ENCODE measurements at places on chromosomes 12 and 14.

DNA sequence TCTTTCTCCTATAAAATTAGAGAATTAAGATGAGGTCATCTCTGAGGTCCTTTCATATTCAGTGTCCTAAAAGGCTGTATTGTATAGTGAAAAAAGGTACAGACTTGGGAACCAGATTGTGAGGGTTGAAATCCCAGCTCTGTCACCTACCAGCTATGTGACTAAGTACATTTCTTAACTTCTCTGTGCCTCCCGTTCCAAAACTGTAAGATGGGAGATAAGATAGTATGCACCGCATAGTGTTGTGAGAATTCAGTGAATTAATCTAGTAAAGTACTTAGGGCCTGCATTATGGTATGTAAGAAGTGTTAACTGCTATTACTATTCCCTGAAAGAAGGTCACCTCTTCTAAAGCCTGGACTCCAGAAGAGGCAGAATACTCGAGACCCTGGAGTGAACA lies 60.6 kb downstream of the GNG2 start:
- no peak for DNase-seq

- no peak for DNase-seq
These were observed 415.9 kb downstream of the ZFP36L1 start for GRCh38 chr14:68377006-68377405.

DNA sequence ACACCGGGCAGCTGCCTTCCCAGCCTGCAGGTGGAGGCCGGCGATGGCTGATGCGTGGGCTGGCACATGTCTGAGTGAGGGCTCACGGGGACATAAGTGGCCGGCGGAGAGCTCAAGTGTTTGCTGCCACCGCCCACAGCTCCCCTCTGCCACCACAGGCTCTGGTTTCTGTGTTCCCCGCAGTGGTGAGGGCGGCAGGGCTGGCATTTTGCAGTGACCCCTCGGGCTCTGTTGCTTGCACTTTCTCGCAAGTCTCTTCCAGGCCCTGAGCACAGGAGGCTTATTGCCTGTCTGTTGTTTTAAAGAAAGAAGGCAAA lies 271.0 kb upstream of the RTL1 start:
- DNase-seq = no peak

- DNase-seq = no peak
These were observed 441.7 kb downstream of the RAD51B start for GRCh38 chr14:68261092-68261842.

DNA sequence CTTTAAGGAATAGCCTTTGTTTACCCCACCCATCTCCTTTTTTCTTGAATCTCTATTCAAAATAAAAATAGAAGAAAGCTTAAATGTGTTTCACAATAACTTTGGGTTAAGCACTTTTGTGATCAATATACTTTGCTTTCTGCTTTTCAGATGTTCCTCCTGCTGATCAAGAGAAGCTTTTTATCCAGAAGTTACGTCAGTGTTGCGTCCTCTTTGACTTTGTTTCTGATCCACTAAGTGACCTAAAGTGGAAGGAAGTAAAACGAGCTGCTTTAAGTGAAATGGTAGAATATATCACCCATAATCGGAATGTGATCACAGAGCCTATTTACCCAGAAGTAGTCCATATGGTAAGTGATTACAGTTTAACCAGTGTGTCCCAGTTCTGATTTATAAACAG lies 95.0 kb downstream of the PPP2R5C start:
- no peak for DNase-seq

GRCh38 chr14:61720741-61721140 lies 25.4 kb downstream of the HIF1A start:
- no peak for DNase-seq

GRCh38 chr14:102711946-102712345 lies 65.3 kb upstream of the TRAF3 start:
- no peak for DNase-seq

DNA sequence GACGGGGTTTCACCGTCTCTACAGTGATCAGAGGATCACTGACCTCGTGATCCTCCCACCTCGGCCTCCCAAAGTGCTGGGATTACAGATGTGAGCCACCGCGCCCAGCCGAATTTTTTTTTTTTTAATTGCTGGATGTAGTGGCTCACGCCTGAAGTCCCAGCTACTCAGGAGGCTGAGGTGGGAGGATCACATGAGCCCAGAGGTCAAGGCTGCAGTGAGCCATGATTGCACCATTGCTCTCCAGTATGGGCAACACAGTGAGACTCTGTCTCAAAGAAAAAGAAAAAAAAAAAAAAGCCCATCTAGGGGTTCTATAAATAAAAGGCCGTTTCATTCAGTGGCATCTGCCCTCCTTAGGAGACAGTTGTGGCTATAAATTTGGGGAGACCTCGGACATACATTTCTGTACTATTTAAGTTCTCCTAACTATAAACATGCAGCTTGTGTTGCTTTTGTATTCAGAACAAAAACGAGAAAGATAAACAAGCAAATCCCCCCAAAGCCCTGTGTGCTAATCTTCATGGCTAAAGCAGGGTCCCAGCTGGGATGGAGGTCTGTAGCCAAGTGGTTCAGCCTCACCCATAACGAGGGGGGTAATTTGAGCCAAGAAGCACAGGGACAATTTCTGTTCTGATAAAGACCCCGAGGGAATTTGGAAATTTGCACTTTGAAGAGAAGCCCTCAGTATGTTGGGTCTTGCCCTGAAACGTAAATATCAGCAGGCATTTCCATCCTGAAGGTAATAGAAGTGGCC lies 35.0 kb upstream of the BCL7A start:
- DNase-seq = no peak

GRCh38 chr14:100025111-100025510 lies 40.1 kb upstream of the EVL start:
- no peak for DNase-seq

DNA sequence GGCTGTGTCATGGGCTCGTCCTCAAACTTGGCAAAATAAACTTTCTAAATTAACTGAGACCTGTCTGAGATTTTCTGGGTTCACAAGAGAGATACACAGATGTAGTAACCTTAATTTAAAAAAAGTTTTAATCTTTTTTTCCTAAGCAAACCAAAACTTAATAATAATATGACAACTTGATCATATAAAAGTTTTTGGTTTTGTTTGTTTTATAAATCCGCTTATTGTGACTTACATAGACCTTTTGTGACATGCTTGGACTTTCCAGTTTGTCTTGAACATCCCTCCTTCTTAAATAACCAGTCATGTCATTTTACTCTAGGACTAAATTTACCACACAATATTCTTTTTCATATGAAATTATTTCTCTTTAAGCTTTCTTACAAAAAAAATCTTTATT lies 8.5 kb downstream of the RDH12 start:
- DNase-seq = no peak

- DNase-seq = no peak
These were observed 50.5 kb downstream of the PLEKHA5 start for GRCh38 chr12:19179986-19180385.

GRCh38 chr14:41303506-41303905 lies 303.2 kb upstream of the LRFN5 start:
- no peak for DNase-seq

GRCh38 chr12:103928682-103929045 lies 1.5 kb upstream of the HSP90B1 start:
- DNase-seq = no peak

- no peak for DNase-seq
These were observed 145.0 kb downstream of the AACS start for GRCh38 chr12:125210104-125210755.

GRCh38 chr14:56501909-56502530 lies 77.6 kb upstream of the TMEM260 start:
- no peak for DNase-seq

GRCh38 chr12:47504775-47505446 lies 200.9 kb downstream of the RPAP3 start:
- DNase-seq = no peak

- peak; percentile 92 for DNase-seq
These were observed 43.3 kb upstream of the PTPRO start for GRCh38 chr12:15278816-15279658.

- DNase-seq = no peak
These were observed 398.8 kb upstream of the RGS6 start for GRCh38 chr14:71533390-71533789.

DNA sequence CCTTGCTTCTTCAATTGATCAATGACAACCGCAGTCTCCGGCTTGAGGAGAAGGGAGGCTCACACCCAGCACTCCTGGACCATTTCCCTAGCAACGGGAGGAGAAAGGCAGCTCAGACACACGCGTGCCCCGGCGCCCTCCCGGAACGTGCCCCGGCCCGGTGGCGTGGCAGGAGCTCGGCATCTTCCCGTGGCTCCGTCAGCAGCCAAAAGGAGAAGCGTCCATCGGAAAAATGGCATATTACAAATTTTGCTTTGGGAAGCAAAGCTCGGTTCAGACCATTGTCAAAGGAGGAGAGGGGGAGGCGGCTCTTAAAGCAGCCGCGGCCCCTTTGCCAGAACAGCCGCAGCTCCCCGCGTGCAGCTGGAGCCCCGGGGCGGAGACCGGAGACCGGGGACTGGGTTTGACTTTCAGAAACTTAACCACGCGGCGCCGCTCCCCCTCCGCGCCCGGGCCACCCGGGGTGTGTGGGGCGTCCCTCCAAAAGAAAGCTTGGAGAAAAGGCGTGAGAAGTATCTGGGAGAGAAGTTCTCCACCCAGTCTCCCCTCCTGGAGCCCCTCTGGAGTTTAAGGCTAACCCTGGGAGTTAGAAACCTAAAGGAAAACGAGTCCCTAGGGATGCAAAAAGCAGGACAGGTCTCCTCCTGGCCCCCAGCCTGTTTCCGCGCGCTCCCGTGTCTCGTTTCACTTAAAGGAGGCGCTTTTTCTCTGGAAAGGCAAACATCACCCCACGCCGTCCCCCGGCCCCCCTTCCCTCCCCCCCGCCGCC lies 545 bp downstream of the PPFIA2 start:
- peak; percentile 61 for DNase-seq

Data from NCI-H446 (cell line).